ENCODE measurements at places on chromosomes 11 and 22. TPM values are rescaled to one million over a fixed set of nuclear protein-coding genes. Genes with fewer than 3 reads are reported as not detected.

DNA sequence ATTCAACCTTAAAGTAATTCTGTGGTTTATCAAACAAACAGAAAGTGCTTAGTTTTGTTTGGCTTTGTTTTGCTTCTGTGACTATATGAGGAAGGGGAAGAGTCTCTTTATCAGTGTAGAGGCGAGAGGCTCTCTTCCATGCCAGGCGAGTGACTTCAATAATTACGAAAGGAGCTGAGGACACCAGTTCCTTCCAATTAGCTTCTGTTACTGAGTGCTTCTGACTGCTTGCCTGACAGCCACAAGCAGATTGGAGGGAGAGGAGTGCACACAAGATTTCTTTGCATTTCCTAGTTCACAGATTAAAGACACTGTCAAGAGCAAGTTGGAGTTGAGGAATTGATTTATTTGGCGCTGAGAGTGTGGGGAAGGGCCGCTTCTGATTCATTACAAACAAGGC is 1484.5 kb upstream of the TENM4 start:
- H3K27ac ChIP-seq = no peak overlapping the region
- no peaks in the 10 kb centered on the region for H3K36me3 ChIP-seq
- no peak for DNase-seq

DNA sequence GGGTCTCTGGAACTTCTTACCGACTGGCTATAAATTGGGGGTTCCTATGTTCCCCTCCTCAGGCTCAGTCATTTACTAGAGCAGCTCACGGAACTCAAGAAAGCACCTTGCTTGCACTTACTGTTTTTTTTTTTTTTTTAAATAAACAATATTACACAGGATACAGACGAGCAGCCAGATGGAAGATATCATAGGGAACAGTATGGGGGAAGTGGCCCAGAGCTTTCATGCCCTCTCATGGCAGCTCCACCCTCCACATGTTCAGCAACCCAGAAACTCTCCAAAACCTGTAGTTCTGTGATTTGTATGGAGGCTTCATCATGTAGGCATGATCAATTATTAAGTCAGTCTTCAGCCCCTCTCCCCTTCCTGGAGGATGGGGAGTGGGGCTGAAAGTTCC is 7.5 kb downstream of the UVRAG start:
- peak overlapping the region; percentile 83 for H3K27ac ChIP-seq
- H3K27me3 ChIP-seq = no peaks in the 10 kb centered on the region
- no peak for DNase-seq
- H3K36me3 ChIP-seq = no peaks in the 10 kb centered on the region
- H3K4me3 ChIP-seq = no peak overlapping the region

DNA sequence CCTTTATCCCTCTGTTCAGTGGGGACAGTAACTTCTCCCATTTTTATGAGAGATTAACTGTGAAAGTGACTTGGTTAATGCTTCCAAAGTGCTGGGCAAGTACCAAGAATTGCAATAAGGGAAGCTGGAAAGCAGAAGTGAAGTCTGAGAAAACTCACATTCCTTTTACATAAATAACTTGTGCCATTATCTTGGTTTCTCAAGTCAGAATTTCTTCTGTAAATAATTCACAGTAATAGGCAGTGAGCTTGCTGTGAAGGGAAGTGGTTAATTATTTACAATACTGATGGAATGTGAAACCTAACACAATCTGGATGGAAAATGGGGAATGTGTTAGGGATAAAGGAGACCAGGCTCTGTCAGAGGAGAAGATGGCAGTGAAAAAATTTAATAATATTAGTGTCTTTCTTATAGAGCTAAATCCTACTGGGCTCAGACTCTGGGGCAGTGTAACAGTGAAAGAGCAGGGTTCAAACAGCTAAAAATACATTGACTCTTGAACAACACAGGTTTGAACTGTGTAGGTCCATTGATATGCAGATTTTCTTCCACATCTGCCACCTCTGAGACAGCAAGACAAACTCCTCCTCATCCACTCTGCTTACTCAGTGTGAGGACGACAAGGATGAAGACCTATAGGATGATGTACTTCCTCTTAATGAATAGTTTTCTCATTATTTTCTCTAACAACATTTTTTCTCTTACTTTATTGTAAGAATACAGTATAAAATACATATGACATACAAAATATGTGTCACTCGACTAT is 251.5 kb upstream of the ISX start:
- DNase-seq = no peak
- H3K27ac ChIP-seq = no peak overlapping the region
- no peaks in the 10 kb centered on the region for H3K4me1 ChIP-seq
- H3K27me3 ChIP-seq = no peaks in the 10 kb centered on the region
- no peaks in the 10 kb centered on the region for H3K36me3 ChIP-seq

DNA sequence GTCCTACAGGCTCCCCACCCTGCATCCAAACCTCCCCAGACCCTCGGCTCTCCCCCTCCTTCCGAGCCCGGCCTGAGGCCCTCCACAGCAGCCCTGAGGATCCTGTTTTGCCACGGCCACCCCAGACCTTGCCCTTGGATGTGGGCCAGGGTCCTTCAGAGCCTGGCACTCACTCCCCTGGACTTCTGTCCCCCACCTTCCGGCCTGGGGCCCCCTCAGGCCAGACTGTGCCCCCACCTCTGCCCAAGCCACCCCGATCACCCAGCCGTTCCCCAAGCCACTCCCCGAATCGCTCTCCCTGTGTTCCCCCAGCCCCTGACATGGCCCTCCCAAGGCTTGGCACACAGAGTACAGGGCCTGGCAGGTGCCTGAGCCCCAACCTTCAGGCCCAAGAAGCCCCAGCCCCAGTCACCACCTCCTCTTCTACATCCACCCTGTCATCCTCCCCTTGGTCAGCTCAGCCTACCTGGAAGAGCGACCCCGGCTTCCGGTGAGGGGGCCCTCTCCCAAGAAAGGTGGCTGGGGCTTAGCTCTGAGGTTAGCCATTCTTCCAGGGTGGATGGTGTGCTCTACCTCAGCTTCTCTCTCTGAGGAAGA is 2.9 kb downstream of the INPP5J start:
- peaks cover 26% of the 10 kb centered on the region for H3K4me1 ChIP-seq
- H3K4me3 ChIP-seq = no peak overlapping the region
- no peaks in the 10 kb centered on the region for H3K36me3 ChIP-seq

DNA sequence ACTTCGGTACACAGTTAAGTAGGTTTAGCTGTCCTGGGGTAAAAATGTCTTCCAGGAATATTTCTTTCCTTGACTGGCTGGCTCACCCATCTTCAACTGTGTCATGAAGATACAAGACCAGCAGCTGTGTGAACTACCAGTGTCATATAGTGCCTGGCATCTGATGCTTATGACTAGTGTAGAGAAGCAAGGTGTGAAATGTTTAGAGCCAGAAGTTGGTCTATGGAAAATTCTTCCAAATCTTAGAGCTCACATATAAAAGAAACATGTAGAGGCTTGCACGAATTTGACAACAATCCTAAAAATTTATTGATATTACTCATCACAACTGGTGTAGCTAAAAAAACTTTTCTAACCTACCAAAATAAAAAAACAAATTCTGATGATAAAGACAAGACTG is 54.4 kb downstream of the ARL14EP start:
- no peak for DNase-seq
- no peaks in the 10 kb centered on the region for H3K36me3 ChIP-seq
- no peaks in the 10 kb centered on the region for H3K4me1 ChIP-seq
- no peak overlapping the region for H3K4me3 ChIP-seq
- H3K27me3 ChIP-seq = no peaks in the 10 kb centered on the region

GRCh38 chr11:96014217-96014616 is 90.3 kb upstream of the MTMR2 start:
- no peak for DNase-seq
- H3K4me1 ChIP-seq = peaks cover 5% of the 10 kb centered on the region
- H3K27ac ChIP-seq = no peak overlapping the region
- H3K4me3 ChIP-seq = no peak overlapping the region
- H3K36me3 ChIP-seq = no peaks in the 10 kb centered on the region

- DNase-seq = peak; percentile 97
- H3K4me1 ChIP-seq = peaks cover 44% of the 10 kb centered on the region
- no peaks in the 10 kb centered on the region for H3K27me3 ChIP-seq
- H3K27ac ChIP-seq = peak overlapping the region; percentile 99
- H3K36me3 ChIP-seq = peaks cover 6% of the 10 kb centered on the region
- H3K4me3 ChIP-seq = peak overlapping the region; percentile 75
Observed at GRCh38 chr11:34052036-34052607, 591 bp downstream of the CAPRIN1 start.

DNA sequence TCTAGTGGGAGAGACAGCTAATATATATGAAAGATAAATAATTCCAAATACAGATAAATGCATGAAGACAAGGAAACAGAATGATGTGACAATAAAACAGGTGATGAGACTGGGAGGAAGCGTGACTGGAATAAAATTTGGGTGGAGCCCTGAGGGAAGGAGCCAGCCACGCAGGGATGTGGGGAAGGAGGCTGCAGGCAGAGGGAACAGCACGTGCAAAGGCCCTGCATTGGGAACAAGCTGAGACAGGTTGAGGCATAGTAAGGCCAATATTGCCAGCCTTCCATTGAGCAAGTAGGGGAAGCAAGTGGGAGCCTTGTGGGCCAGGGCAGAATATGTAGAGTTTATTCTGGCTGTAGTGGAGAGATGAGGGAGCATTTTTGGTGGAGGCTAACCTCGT is 107.5 kb upstream of the CRYBB3 start:
- no peak for DNase-seq
- no peaks in the 10 kb centered on the region for H3K36me3 ChIP-seq
- no peak overlapping the region for H3K4me3 ChIP-seq
- no peak overlapping the region for H3K27ac ChIP-seq
- peaks cover 7% of the 10 kb centered on the region for H3K4me1 ChIP-seq

- no peak overlapping the region for H3K4me3 ChIP-seq
- no peaks in the 10 kb centered on the region for H3K4me1 ChIP-seq
- DNase-seq = no peak
- no peak overlapping the region for H3K27ac ChIP-seq
Observed at GRCh38 chr11:10004526-10005113, 289.4 kb downstream of the SBF2 start.

DNA sequence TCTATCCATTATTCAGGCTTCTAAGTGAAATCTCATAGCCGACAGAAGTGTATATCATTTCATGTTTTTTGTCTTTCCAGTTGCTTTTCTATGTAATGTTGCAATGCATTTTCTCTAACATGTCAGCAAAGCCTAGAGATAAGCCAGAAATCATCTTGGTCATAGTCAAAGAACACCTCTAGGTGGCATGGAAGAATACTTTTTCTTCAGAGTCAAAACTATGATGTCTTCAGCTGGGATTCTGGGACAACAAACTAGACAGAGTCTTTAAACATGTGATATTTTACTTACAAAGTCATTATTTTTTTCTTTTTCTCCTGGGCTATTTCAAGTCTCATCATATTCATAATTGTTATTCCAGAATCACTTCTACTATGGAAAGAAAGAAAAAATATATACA is 4.4 kb downstream of the GAS2 start:
- H3K4me1 ChIP-seq = peaks cover 8% of the 10 kb centered on the region
- H3K27me3 ChIP-seq = peaks cover 14% of the 10 kb centered on the region
- H3K4me3 ChIP-seq = no peak overlapping the region
- H3K27ac ChIP-seq = no peak overlapping the region
- no peak for DNase-seq

GRCh38 chr11:27642954-27643353 is 57.3 kb downstream of the BDNF start:
- H3K4me3 ChIP-seq = no peak overlapping the region
- H3K4me1 ChIP-seq = no peaks in the 10 kb centered on the region
- H3K27me3 ChIP-seq = no peaks in the 10 kb centered on the region
- DNase-seq = no peak
- no peaks in the 10 kb centered on the region for H3K36me3 ChIP-seq

DNA sequence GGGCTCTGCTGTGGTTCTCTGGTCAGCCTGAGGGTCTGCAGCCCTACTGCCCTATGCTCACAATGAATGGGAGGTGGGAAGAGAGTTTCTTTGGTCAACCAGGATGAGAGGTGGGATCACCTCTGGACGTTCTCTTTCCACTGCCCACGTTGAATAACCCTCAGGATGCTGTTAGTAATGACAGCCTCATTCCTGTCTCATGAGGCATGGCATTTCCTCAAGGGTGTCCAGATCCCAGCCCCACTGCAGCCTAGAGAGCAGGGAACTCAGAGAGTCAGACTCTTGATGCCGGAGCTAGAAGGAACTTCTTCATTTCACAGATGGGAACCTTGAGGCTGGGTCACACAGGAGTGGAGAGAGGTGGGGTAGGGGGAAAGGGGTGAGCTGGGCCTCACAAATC is 196.0 kb downstream of the CEP164 start:
- no peak overlapping the region for H3K27ac ChIP-seq
- H3K36me3 ChIP-seq = no peaks in the 10 kb centered on the region
- no peak for DNase-seq
- no peaks in the 10 kb centered on the region for H3K4me1 ChIP-seq

DNA sequence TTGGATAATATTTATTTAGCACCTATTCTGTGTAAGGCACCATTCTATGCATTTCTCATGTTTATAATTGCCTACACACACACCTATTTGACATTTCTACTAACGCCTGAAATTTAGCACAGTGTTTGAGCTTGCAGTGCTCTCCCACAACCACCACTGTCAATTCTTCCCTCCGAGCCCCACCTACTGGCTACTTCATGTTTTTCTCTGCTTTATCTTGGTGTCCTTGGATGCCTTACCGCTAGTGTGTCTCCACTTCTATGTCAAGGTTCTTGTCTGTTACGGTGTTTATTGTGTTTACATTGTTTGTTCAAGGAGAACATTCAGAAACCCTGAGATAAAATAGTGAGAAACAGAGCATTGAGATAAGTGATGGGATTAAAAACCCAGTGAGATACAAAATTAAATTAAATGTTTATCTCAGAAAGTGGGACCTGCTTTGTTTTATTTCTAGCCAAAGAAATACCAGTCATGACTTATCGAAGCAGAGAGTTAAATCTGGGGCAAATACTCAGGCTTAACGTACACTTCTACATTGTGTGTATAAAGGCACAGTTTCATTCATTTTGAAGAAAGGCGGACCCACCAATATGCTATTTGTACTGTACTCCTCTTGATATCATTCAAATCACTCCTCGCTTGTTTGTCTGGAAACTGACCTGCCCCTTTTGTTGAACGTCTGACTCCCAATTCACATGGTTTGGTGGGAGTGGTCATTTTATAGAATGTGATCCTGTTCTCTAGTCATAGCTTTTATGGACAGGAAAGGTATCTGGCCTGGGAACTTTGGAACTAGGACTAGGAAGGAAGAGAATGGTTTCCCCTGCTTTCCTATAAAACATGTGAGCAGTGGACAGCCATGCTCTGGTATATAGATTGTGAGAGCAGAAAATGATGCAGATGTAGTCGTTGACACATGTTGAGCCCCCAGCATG is 39.2 kb upstream of the SLC36A4 start:
- H3K36me3 ChIP-seq = no peaks in the 10 kb centered on the region
- H3K4me1 ChIP-seq = no peaks in the 10 kb centered on the region
- H3K27me3 ChIP-seq = no peaks in the 10 kb centered on the region
- DNase-seq = peak; percentile 74
- H3K27ac ChIP-seq = no peak overlapping the region

- no peak for DNase-seq
- H3K27ac ChIP-seq = no peak overlapping the region
- no peaks in the 10 kb centered on the region for H3K27me3 ChIP-seq
- no peaks in the 10 kb centered on the region for H3K36me3 ChIP-seq
- no peaks in the 10 kb centered on the region for H3K4me1 ChIP-seq
Observed at GRCh38 chr22:43505423-43505822, 93.6 kb downstream of the MPPED1 start.

ELMOD1 gene
- total RNA-seq = not detected

TP53AIP1 gene
- total RNA-seq = not detected

VSTM5 gene
- total RNA-seq = not detected

MS4A3 gene
- not detected for total RNA-seq

BRD1 gene
- total RNA-seq = 92.4 TPM

DMC1 gene
- total RNA-seq = not detected

RAB39A gene
- not detected for total RNA-seq

DLAT gene
- 11.6 TPM for total RNA-seq

TTLL12 gene
- 18.7 TPM for total RNA-seq

Data from stomach (tissue), 19 donors.